ENCODE measurements at places on chromosomes 11 and 22.

DNA sequence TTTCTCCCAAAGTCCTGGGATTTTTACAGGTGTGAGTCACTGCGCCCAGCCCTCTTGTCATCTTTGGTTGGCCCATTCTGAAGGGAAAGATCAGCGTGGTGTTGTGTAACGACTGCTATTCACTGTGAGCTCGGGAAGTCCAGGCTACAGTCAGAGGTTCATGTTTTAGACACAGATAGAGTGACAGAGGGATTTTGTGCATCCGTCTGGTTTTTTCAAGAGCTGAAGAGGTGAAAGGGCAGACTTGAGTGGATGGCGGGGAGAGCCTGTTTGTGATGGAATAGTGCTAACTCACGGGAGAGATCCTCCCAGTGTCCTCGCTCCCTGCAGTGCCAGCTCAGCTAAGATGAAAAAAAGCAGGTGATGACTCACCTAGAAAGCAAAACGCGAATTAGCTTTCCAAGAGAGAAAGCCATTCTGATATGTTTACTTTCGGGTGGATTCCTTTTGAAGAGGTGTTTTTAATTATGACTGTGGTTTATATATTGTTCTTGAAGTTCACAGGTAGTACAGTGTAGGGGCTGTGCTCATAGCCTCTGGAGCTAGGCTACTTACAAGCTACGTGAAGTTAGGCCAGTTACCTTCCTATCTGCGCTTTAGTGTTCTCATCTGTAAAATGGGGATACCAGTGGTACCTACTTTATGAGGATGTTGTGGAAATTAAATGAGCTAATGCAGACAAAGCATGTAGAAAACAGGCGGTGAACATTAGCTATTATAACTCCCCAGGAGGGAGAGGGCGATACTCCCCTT is 67.2 kb downstream of the C11orf91 start:
- DNase-seq = peak; percentile 95

- DNase-seq = no peak
Observed at GRCh38 chr11:12799334-12799835, 125.2 kb downstream of the TEAD1 start.

- peak; percentile 100 for DNase-seq
Observed at GRCh38 chr11:33161120-33162005, at the start of gene CSTF3. Gene CSTF3 (minus strand): TSS chr11:33161480. CDS start chr11:33161325, 155 bp downstream.

DNA sequence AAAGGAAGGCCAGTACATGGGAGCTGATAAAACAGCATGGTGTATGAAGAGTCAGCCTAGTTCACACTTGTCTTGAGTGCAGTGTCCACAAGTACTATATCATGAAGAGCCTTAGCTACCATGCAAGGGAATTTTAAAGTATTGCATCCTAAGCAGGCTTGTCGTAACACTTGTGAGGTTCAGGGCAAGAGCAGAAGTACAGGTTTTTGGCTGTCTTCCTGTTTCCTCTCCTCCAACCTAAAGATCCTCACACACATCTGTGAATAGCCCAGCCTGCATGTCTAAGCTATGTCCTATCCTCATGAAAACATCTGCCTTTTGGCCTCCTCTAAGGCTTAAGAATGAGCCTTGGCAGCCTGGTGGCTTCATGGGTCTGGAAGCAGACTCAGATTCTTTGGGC is 34.6 kb upstream of the TMEM123 start:
- DNase-seq = no peak

GRCh38 chr11:121688055-121688491 is 235.3 kb upstream of the SORL1-AS1 start:
- DNase-seq = peak; percentile 34

GRCh38 chr11:41102471-41102870 is 357.0 kb downstream of the LRRC4C start:
- DNase-seq = no peak

GRCh38 chr11:2563213-2564007 is 118.6 kb downstream of the KCNQ1 start:
- no peak for DNase-seq

DNA sequence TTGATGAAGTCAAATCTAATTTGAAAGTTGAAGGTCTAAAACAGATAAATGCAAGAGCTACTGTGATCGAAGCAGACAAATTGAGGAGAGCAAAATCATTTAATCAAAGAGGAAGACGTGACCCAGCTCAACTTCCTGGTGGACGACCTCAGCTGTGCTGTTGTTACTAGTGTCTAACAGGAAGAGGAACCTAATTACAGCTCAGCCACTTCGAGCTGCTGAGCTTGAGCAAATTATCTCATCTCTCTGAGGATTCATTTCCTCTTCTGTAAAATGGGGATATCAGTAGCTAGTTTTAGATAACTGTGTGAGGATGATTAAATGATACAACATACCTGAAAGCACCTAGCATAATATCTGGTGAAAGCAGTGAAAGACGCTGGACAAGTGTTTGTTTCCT is 48.6 kb upstream of the OLFML1 start:
- no peak for DNase-seq

- DNase-seq = no peak
Observed at GRCh38 chr11:58691675-58692074, 40.1 kb downstream of the GLYAT start.

GRCh38 chr11:27280140-27280539 is 82.9 kb downstream of the CCDC34 start:
- no peak for DNase-seq

DNA sequence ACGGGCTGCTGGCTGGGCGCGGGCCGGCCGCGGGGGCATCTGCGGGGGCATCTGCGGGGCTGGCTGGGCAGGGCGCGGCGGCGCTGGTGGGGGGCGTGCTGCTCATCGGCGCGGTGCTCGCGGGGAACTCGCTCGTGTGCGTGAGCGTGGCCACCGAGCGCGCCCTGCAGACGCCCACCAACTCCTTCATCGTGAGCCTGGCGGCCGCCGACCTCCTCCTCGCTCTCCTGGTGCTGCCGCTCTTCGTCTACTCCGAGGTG is 194 bp downstream of the DRD4 start:
- DNase-seq = no peak

- no peak for DNase-seq
Observed at GRCh38 chr11:72358466-72359405, 75.6 kb downstream of the CLPB start.

GRCh38 chr11:106872246-106872645 is 146.0 kb downstream of the GUCY1A2 start:
- DNase-seq = no peak

- DNase-seq = no peak
Observed at GRCh38 chr11:73116636-73117035, 25.5 kb downstream of the FCHSD2 start.

DNA sequence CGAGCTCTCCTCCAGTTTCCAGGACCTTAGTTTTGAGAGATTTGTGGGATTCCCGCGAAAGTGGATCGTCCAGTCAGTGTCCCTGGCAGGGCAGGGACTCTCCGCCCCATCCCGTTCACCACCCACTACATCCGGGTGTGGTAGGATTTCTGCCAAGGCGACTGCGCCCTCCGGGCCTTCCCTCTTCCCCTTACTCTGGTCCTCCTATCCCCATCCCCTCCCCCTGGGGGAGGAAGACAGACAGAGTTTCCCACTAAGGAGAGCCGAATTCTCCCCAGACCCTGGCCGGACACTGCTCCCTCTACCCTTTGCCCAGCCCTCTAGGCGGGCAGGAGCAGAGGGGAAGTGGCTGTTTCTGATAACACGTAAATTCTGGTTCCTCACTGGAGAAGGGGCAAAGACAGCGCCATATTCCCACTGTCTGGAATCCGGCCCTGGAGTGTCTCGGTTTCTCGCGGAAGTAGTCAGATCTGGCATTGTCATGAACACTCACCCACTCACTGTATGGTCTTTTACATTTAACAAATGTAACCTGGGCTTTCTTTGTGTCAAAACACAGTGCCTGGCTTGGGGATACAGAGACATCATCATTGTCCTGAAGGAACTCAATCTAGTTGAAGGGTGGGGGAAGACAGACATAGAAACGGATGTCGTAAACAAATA is 1.1 kb upstream of the NECTIN1 start:
- no peak for DNase-seq

- DNase-seq = no peak
Observed at GRCh38 chr11:83441171-83441570, 155.0 kb upstream of the CCDC90B start.

DNA sequence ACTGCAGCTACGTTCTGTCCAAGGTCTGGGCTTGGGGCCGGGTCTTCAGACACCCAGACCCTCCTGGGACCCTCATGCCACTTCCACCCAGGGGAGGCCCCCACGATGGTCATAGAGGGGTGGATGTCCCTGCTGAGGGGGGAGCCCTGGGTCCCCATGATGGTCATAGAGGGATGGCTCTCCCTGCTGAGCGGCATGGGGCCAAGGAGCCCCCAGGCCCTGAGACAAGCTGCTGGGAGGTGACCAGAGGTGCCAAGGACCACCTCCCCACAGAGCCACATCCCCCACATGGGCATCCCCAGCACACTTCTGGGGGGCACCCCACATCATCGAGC is 7.2 kb downstream of the MUC5B start:
- DNase-seq = no peak

GRCh38 chr22:28106617-28107016 is 187.6 kb upstream of the PITPNB start:
- no peak for DNase-seq

GRCh38 chr11:129225190-129225589 is 33.1 kb upstream of the ARHGAP32 start:
- no peak for DNase-seq
